ENCODE measurements at places on chromosomes 3 and 15. TPM values are rescaled to one million over a fixed set of nuclear protein-coding genes. Genes with fewer than 3 reads are reported as not detected.
A peak's percentile ranks its signal among the peaks of the same experiment; 100 is the strongest.

MYL3 gene
- total RNA-seq = not detected

LRRC15 gene
- total RNA-seq = not detected

NANOGP8 gene
- not detected for total RNA-seq

NEK10 gene
- total RNA-seq = 1.7 TPM

NMNAT3 gene
- total RNA-seq = 1.7 TPM

SCAMP5 gene
- total RNA-seq = 3.9 TPM

ZBTB20 gene
- 61.2 TPM for total RNA-seq

ATP10A gene
- 36.8 TPM for total RNA-seq

GRCh38 chr3:129409541-129409940, 18.9 kb downstream of the EFCAB12 start:
- peaks cover 2% of the 10 kb centered on the region for H3K4me1 ChIP-seq
- H3K27ac ChIP-seq = no peak overlapping the region
- H3K27me3 ChIP-seq = peaks cover 26% of the 10 kb centered on the region
- no peak overlapping the region for H3K4me3 ChIP-seq
- no peaks in the 10 kb centered on the region for H3K36me3 ChIP-seq

DNA sequence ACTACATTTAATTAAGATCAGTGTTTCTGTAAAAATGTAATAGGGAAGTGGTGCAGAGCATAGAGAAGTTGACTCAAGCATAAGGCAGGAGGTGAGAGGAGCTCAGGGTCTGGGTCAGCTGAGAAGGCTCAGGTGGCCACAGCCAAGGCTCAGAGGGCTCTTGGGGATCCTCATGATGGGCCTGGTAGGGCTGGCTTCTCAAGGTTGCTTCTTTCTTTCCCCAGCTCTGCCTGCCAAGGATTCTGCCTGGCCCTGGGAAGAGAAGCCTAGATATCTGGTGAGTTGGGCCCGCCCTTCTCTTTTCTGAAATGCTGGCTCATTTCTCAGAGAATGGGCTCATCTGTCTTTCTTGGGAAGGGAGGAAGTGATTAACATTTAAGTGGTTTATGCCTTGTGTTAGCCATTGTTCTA, 6.5 kb downstream of the ZNF589 start:
- peaks cover 9% of the 10 kb centered on the region for H3K4me1 ChIP-seq
- no peak overlapping the region for H3K27ac ChIP-seq
- H3K27me3 ChIP-seq = no peaks in the 10 kb centered on the region
- DNase-seq = no peak
- no peak overlapping the region for H3K4me3 ChIP-seq

DNA sequence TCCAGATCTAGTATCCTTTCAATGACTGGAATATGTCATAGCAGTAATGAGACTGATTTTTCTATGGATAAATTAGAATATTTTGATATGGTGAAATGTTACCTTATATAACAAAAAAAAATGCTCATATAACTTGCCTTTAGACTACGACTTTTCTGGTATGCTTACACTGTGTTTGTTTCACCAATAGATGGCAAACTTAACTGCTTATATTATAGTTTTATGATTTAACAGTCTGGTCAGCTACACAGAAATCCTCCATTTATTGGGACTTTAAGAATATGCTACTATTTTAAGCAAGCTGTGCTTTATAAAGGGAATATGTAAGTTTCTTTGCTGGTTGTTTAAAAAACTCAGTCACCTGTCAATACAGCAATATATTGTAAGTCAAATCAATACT, 205.6 kb downstream of the VGLL3 start:
- no peaks in the 10 kb centered on the region for H3K4me1 ChIP-seq
- H3K27ac ChIP-seq = no peak overlapping the region
- DNase-seq = no peak
- H3K4me3 ChIP-seq = no peak overlapping the region
- H3K36me3 ChIP-seq = no peaks in the 10 kb centered on the region

GRCh38 chr3:83843716-83844115, 1115.1 kb upstream of the CADM2 start:
- no peaks in the 10 kb centered on the region for H3K36me3 ChIP-seq
- no peaks in the 10 kb centered on the region for H3K27me3 ChIP-seq

- peak within 1 kb of the TSS; percentile 33 for H3K4me3 ChIP-seq
- peak; percentile 64 for DNase-seq
- H3K4me1 ChIP-seq = peaks cover 7% of the 10 kb centered on the region
Observed at GRCh38 chr3:52444860-52445793, at the start of gene SEMA3G. Gene SEMA3G, minus strand, starts transcription at chr3:52445103. Its CDS starts 76 bp downstream, at chr3:52445027.

- DNase-seq = no peak
- H3K4me3 ChIP-seq = no peak overlapping the region
- no peaks in the 10 kb centered on the region for H3K27me3 ChIP-seq
- H3K4me1 ChIP-seq = peaks cover 5% of the 10 kb centered on the region
- peaks cover 3% of the 10 kb centered on the region for H3K36me3 ChIP-seq
Observed at GRCh38 chr3:138898301-138898700, 48.6 kb downstream of the FOXL2 start.

DNA sequence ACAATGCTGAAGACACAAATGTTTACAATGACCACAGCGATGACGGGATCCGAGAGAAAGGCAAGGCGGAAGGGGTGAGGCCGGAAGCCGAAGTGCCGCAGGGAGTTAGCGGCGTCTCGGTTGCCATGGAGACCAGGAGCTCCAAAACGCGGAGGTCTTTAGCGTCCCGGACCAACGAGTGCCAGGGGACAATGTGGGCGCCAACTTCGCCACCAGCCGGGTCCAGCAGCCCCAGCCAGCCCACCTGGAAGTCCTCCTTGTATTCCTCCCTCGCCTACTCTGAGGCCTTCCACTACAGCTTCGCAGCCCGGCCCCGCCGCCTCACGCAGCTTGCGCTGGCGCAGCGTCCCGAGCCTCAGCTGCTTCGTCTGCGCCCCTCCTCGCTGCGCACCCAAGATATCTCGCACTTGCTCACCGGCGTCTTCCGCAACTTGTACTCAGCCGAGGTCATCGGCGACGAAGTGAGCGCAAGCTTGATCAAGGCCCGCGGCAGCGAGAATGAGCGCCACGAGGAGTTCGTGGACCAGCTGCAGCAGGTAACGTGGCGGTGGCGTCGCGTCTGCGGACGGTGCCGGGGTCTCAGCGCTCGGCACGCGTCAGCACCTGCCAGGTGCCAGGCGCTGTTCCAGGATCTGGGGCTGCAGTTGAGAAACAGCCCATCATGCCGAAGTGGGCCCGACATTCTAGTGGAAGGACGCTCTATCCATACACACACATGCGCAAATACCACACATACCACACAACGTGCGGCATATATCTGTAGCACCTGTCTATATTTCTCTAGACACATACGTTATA, at the start of gene DLEC1:
TSS of gene DLEC1 (plus strand) at position 108 of the 798 bp plus-strand sequence. CDS start at position 126, 18 bp downstream.
- peaks cover 34% of the 10 kb centered on the region for H3K4me1 ChIP-seq
- H3K4me3 ChIP-seq = peak within 1 kb of the TSS; percentile 53
- DNase-seq = peak; percentile 75

GRCh38 chr3:34779092-34779491, 860.2 kb upstream of the ARPP21 start:
- DNase-seq = no peak
- no peaks in the 10 kb centered on the region for H3K27me3 ChIP-seq
- no peaks in the 10 kb centered on the region for H3K36me3 ChIP-seq
- no peak overlapping the region for H3K4me3 ChIP-seq

DNA sequence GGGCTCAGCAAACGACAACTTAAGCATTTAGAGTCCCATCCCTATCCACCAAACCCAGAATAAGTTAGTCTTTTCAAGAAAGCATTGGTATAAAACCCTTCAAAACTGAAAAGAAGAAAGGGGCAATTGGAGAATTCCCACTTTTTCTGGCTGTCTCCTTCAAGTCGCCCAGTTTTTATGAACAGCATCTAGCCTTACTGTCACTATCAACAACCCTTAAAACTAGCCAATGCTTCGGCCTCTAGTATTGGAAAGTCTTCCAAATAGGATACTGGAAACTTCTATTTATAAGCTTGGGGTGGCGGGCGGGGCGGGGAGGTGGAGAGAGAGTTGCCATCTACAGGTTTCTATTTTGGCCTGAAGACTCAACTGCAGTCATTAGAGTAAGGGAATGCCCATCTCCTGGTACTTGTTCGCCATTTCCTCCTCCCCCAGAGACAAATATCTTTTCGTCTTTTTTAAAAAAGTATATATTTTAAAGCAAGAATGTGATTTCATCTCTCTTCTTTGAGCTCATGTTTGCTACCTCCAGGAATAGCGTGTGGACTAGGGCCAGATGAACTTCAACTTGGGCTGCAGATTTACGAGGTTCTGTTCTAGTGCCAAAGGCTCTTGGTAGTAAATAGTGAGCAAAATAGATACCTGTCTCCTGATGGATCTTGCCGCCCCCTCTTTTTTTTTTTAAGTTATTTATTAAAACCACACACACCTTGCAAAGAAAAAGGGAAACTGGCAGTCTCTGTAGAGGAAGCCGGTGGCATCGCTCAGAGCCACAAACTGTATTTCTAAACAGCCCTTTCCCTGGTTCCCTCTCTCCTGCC, 2.7 kb downstream of the BCL6 start:
- peak overlapping the region; percentile 99 for H3K27ac ChIP-seq
- peaks cover 6% of the 10 kb centered on the region for H3K36me3 ChIP-seq
- H3K27me3 ChIP-seq = no peaks in the 10 kb centered on the region
- H3K4me1 ChIP-seq = peaks cover 51% of the 10 kb centered on the region

DNA sequence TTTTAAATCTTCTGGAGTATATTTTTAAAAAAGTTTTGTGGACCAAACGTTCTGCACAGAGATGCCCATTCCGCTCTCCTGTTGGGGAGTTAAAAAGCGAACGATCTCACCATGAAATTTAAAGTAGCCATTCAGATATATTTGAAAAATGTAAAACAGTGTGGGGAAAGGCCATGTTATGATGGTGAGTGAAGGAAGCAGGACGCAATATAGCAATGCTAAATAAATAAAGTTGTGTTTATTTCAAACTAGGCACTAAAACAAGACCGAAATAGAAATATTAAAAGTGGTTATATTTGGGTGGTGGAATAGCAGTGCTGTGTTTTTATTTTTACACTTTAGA, 327 bp upstream of the CCDC13 start:
- H3K4me1 ChIP-seq = peaks cover 7% of the 10 kb centered on the region
- H3K36me3 ChIP-seq = no peaks in the 10 kb centered on the region
- peak overlapping the region; percentile 91 for H3K4me3 ChIP-seq
- no peak for DNase-seq

- peaks cover 7% of the 10 kb centered on the region for H3K27me3 ChIP-seq
- no peak overlapping the region for H3K27ac ChIP-seq
- H3K36me3 ChIP-seq = no peaks in the 10 kb centered on the region
- H3K4me1 ChIP-seq = peaks cover 6% of the 10 kb centered on the region
- DNase-seq = no peak
Observed at GRCh38 chr3:66574091-66574490, 73.3 kb upstream of the LRIG1 start.

DNA sequence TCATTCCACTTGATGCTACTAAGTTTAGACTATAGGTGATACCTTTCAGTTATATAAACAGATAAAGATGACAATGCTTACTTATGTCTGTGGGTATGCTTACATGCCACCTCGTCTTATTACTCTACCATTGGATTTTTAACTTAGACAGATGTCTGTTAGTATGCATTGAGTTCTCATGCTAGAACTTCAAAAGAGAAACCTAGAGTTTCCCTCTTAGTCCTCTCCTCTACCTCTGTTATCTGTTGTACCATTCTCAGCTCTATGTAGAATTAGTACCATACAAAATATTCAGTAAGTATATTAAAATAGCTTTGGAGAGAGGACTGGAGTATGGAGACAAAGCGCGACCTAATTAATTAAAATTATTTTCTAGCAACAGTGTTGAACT, 111.3 kb downstream of the BBX start:
- H3K27me3 ChIP-seq = no peaks in the 10 kb centered on the region
- no peak overlapping the region for H3K4me3 ChIP-seq
- H3K36me3 ChIP-seq = peaks cover 2% of the 10 kb centered on the region
- peaks cover 19% of the 10 kb centered on the region for H3K4me1 ChIP-seq
- no peak overlapping the region for H3K27ac ChIP-seq
- DNase-seq = no peak

DNA sequence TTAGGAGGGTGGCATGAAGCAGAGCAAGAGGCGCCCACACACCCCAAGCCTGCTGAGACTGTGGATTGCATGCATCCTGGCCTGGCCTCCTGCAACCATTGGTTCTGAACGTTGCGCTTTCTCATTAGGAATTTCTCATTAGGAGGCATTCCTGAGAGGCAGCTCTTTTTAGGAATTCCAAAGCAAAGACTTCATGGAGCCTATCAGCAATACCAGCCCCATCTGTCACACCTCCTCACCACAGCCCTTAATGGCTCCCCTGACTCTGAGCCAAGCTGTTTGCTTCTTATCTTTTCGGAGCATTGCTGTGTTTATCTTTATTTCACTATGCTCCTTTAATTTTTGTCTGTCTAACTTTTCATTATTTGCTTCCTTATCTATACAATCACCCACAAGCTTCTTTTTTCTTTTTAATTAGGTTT, 226.9 kb downstream of the CACNA2D3 start:
- no peak overlapping the region for H3K4me3 ChIP-seq
- DNase-seq = no peak
- no peaks in the 10 kb centered on the region for H3K36me3 ChIP-seq
- H3K27me3 ChIP-seq = peaks cover 2% of the 10 kb centered on the region

DNA sequence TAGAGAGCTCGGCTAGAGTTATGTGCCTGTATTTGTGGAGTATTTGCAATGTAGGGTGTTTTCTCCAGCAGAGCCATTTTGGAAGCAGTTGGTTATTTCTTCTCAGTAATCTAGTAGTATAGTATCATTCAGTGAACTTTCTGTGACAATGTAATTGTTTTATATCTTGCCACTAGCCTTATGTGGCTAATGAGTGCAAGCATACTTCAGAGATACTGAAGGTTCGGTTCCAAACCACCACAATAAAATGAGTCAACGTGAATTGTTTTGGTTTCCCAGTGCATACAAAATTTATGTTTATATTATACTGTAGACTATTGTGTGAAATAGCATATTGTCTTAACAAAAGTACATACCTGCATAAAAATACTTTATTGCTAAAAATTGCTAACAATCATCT, 286.9 kb upstream of the TBL1XR1 start:
- H3K27me3 ChIP-seq = no peaks in the 10 kb centered on the region
- H3K27ac ChIP-seq = no peak overlapping the region
- H3K4me1 ChIP-seq = peaks cover 11% of the 10 kb centered on the region
- peaks cover 3% of the 10 kb centered on the region for H3K36me3 ChIP-seq
- no peak overlapping the region for H3K4me3 ChIP-seq

GRCh38 chr3:176247191-176247590, 950.1 kb downstream of the TBL1XR1 start:
- DNase-seq = no peak
- H3K27ac ChIP-seq = no peak overlapping the region
- no peaks in the 10 kb centered on the region for H3K4me1 ChIP-seq

GRCh38 chr15:57994221-57995049, 71.1 kb downstream of the ALDH1A2 start:
- peaks cover 65% of the 10 kb centered on the region for H3K27me3 ChIP-seq
- H3K36me3 ChIP-seq = no peaks in the 10 kb centered on the region
- no peak overlapping the region for H3K4me3 ChIP-seq
- no peaks in the 10 kb centered on the region for H3K4me1 ChIP-seq

DNA sequence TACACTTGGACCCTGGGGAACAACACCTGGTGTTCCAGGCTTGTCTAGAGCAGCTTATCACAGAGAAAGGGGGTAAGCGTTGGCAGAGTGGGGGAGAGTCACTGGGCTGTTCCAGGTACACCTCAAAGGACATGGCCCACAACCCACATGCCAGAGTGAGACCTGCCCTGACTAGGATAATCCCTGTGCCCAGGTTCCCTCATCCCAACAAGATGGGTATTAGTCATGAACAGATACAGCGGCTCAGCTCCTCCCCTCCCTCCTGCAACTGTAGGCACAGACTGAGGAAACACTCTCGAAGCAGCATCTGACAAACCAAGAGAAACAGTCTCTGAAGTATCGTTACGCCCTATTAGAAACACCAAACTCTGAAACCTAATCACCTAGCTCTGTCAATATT, 32.1 kb upstream of the RPS17 start:
- H3K27me3 ChIP-seq = peaks cover 51% of the 10 kb centered on the region
- H3K27ac ChIP-seq = no peak overlapping the region
- no peak for DNase-seq
- peaks cover 8% of the 10 kb centered on the region for H3K36me3 ChIP-seq
- peaks cover 2% of the 10 kb centered on the region for H3K4me1 ChIP-seq

Data from T-helper 17 cell (primary cell).